H7 (cell line): ENCODE measurements at places on chromosomes 5 and 9.
A peak's percentile ranks its signal among the peaks of the same experiment; 100 is the strongest.

DNA sequence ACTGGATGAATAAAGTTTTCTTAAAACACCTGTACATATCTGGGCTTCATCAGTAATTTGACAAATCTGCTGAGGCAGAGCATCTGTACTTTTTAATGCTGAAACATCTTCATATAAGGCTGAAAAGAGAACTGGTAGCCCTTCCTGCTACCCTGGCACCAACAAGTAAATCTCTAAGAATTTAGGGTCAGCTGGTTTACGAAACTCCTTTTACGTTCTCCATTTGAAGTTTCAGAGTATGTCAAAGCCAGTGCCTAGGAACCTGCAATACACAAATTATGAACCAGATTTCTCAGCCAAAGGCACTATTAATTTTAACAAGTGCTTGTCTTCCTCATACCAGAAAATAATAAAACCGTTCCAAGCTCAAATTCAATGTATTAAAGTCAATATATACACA lies 3.8 kb downstream of the ZFAND5 start:
- no peak for DNase-seq

DNA sequence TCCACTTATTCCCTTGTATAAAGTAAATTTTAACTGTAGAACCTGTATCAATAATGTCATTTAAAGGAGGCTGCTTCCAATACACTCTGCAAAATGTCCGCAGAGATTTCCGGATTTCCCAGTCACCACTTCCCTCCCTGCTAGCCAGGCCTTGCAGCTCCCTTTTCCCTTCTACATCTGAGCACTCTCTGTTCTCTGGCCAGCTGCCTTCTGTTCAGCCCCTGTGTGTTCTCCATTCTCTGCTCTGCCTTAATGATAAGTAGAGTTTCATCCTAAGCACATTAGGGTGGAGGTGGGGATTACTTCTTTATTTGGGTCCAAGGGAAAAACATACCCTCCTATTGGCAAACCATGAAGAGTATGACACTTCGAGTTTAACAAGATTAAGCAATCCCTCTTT lies 719.6 kb upstream of the WWC1 start:
- DNase-seq, result no peak

GRCh38 chr9:107224252-107224651 lies 58.8 kb upstream of the RAD23B start:
- no peak for DNase-seq

- no peak for DNase-seq
Measured at GRCh38 chr9:17852108-17852507, 273.2 kb downstream of the SH3GL2 start.

DNA sequence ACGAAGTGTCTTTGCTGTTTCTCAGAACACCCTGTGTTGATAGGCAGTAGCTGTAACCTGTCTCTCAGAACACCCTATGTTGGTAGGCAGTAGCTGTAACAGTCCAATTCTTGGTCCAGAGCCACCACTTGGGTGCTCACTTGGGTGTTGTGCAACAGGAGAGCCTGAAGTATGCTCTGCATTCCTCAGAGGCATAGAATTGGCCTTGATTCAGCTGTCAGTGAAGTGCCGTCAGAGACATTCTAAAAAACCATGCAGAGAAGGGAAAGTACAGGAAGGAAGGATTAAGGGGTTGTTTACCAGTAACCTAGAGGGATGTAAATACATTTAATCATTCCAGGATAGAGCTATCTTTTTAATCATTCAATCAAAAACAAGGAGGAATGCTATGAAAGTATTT lies 231.2 kb downstream of the ARRDC3 start:
- peak; percentile 26 for DNase-seq

GRCh38 chr5:73625944-73626811 lies at the start of gene ARHGEF28:
Gene ARHGEF28, plus strand, starts transcription at chr5:73626196. Its CDS starts 58,656 bp downstream, at chr5:73684852.
- DNase-seq, result peak; percentile 89

DNA sequence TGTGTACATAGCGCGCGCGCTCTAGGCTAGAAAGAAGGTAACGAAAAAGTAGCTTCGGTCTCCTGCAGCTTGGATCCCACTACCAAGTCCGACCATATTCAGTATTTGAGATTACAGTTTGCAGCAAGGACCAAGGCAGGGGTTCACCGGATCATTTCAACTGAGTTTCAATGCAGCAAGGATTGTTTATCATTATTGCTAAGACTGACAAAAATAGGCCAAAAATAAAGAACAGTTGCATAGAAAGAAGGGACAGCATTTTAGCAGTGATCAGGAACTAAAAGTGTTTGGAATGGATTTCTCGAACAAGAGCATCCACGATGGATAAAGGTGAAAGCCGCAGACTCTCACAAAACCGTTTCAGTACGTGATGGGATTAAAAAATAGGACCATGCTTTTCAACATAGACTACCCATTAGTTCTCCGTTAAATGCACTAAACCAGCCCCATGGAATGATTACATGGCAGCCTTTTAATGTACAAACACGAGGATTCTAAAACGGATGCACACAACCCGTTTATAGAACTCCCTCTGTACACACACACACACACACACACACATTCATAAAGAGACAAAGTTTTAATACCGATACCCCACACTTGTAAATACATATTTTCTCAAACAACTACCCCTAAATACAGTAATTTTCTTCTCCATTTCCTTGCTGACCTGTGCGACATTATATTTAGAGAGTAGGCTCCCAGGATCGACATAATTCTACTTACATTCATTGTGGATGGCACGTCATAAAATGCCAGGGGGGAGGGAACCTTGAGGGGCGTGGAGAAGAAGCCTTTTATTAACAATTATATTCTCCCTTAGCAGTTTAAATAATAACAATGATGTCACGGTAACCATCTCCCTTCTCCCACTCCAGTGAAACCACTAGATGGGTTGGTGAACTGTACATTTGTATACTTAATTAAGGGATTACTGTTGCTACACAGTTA lies 197.1 kb downstream of the MEF2C start:
- no peak for DNase-seq

- DNase-seq, result peak; percentile 63
Measured at GRCh38 chr9:127714020-127714750, 1.3 kb downstream of the PTRH1 start.

GRCh38 chr5:93272108-93272507 lies 308.9 kb downstream of the NR2F1-AS1 start:
- DNase-seq, result no peak

DNA sequence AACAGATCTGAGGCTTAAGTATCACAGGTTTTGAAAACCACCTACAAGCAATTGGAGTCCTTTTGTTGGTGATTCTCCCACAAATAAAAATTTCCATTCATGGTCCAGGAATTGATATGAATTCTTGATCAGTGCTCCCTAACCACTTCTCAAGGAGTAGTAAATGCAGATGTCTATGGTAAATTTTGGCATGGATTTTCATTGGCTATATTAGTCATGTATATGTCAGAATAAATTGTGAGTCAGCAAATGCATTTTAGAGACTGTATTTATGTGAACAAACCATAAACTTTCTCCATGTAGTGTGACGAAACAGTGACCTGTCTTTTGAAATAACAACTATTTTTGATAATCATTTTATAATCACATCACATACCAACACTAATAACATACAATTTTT lies 611.1 kb downstream of the HTR1A start:
- DNase-seq, result no peak

DNA sequence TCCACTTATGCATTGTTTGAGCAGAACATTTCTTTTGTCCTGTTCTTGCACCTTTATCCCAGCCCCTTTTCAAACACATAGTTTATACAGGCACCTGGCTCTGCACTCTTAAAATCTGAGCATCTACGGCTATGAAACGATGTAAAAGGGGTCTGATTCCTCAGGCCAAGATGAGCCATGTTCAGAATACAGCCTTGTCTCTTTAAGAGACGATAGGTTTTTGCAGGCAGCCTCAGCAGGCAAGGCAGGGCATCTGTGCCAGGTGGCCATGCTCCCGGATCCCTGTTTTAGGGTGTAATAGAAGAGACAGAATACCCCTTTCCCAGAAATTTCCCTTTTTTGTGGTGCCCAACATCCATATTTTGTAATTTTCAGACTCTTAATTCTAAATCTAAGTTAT lies 89.1 kb upstream of the NFIB start:
- no peak for DNase-seq

DNA sequence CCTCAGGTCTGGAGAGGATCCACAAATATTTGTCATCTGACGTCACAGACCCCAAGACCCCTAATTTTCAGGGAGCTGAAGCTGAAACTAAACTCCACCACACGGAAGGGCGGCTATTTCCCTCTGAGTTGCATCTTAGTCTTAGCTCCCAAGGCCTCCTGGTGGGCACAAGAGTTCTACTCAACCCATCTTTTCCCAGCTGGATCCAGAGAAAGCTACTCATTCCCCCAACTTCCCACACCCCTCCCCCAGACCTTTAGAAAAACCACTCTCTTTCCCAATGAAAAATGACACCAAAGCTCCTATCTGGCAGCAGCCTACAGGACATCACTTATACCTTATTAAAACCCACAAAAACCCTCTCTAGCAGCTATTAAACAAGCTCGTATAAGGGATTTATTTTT lies 67.1 kb upstream of the SLC1A1 start:
- peak; percentile 22 for DNase-seq

- no peak for DNase-seq
Measured at GRCh38 chr5:5077236-5077635, 62.9 kb upstream of the ADAMTS16 start.

- DNase-seq, result no peak
Measured at GRCh38 chr9:89489548-89490530, 8.1 kb downstream of the SEMA4D start.

- no peak for DNase-seq
Measured at GRCh38 chr5:159459951-159460538, 129.8 kb upstream of the IL12B start.

DNA sequence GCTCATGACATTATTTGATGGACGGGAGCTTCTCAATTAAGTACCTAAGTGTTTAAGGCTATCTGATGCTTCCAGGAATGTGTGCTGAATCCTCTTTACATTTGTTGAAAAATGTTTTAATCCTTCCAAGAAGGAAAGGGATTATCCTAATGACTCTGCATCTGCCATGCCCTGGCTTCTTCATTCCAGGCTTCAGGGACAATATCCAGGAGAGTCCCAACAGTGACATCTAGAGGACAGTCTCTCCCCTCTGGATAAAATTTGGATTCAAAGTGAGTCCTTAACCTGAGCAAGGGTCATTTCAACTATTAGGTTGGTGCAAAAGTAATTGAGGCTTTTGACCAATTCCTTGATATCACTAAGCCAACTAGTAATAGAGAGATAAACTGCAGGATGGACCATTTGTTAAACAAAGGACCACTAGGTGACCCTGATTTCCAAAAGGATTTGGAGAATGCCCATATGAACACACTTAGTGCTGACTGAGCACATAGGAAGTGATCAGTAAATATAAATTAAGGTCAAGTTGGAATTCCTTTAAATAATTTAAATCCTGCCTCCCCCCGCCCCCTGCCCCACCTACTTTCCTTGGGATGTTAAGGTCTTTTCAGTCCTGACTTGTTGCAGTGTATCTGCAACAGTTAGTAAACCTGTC lies 19.1 kb downstream of the TNFSF8 start:
- DNase-seq, result peak; percentile 18

DNA sequence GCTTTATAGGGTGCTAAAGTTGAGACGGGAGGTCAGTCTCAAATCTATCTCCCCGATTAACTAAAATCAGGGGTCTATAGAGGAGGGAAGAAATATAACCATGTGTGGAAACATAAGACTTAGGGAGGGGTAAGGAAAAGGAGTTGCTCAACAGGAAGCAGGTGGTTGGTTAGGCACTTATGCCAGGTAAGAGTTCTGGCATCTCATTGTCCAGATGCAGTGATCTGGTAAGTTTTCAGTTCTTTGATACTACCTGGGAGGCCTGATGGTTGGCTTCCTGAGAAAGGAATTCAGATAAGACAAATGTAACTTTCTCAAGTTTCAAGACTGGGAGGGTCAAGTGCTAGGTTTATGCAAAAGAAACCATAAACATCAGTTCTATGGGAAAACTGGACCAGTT lies 47.7 kb downstream of the CERT1 start:
- no peak for DNase-seq

GRCh38 chr5:8522646-8523045 lies 653.7 kb downstream of the MTRR start:
- no peak for DNase-seq

DNA sequence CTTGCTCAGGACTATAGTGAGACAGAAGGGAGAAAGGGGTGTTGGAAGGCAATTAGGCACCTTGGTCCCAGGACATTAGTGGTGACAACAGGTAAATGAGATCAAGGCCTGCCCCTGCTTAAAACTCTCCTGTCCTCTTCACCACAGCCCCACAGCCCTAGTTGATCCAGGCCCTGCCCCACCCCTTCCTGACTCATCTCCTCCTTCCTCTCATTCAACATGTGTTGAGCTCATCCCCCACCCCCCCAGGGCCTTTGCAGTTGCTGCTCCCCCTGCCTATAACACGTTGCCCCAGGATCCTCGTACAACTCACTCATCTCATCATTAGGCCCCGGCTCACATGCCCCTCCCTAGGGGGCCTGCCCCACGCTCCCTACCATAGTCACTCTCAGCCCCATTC lies 66.8 kb downstream of the TSPAN17 start:
- no peak for DNase-seq

- peak; percentile 88 for DNase-seq
Measured at GRCh38 chr5:136212252-136212721, 19.3 kb upstream of the SMIM32 start.

DNA sequence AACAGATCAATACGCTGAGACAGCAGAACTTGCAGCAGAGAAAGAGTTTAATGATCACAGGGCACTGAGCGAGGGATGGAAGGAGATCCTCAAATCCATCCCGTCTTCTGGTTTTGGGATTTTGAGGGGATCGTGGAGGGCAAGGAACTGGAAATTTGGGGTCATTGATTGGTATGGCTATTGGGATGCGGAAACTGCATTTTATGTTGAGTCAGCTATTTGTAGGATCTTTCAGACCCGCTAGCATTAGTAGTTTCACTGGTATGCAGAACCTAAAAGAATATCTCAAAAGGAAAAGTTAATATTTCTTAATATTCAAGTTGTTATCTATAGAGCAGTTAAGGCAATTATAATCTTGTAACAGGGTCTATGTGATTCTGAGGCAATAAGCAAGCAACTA lies 771.7 kb upstream of the CTNND2 start:
- no peak for DNase-seq

- DNase-seq, result no peak
Measured at GRCh38 chr5:169804861-169805260, 167.8 kb downstream of the DOCK2 start.

DNA sequence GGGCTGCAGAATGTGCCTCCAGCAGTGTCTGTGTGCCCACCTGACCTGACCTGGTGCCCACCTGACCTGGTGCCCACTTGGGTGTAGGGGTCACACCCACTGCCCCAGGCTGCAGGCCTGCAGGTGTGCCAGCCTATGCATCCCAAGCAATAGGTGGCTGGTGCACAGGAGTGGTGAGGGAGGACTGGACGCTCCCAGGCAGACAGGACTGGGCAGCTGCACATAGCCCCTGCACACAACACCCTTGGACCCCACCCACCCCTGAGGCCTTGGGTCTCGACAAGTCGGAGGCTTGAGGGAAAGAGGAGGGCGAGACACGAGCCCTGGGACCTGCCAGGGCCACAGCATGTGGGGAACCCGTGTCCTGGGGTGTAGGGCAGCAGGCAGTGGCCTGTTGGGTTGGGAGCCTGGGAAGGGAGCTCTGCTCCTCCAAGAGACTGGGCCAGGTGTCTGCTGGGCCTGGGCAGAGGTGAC lies 10.8 kb upstream of the NRARP start:
- no peak for DNase-seq
